ENCODE measurements at places on chromosomes 7 and 10.

- DNase-seq, result no peak
Observed at GRCh38 chr10:9301148-9301547, 1246.7 kb downstream of the GATA3 start.

DNA sequence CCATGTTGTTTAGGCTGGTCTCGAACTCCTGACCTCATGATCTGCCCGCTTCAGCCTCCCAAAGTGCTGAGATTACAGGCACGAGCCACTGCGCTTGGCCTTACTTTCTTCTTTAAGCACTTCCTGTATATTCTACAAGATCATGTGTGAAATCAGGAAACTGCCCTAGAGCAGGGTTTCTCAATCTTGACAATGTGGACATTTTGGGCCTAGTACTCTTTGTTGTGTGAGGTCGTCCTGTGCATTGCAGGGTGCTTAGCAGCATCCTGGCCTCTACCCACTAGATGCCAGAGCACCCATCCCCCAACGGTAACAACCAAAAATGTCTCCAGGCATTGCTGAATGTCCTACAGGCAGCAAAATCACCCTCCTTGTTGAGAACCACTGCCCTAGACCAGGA is 24.7 kb downstream of the RRP12 start:
- no peak for DNase-seq

DNA sequence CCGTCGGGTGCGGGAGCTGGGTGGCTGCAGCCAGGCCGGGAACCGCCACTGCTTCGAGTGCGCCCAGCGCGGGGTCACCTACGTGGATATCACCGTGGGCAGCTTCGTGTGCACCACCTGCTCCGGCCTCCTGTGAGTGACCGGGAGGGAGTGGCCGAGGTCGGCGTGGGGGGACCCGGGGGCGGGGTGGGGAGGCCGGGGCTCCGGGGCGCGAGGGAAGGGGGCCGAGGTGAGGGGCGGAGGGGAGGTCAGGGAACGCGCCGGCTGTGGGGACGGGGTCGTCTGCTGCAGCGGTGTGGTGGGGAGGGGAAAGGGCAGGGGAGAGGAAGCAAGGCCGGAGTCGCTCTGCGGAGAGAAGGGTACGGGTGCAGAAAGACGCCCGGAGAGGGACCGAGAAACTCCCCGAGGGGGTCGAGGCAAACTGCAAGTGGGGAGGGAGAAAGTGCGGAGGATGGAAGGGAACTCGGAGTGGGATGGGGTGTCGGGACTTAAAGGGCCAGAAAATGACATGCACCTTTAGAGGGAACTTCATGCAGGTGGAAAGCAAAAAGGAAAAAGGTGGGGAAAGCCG is 518 bp downstream of the AGFG2 start:
- DNase-seq, result no peak

GRCh38 chr10:85100495-85100894 is 772.1 kb downstream of the CCSER2 start:
- DNase-seq, result no peak

GRCh38 chr10:3873728-3874461 is 88.9 kb upstream of the KLF6 start:
- DNase-seq, result peak; percentile 18

- no peak for DNase-seq
Observed at GRCh38 chr7:11751315-11751714, 80.7 kb downstream of the THSD7A start.

DNA sequence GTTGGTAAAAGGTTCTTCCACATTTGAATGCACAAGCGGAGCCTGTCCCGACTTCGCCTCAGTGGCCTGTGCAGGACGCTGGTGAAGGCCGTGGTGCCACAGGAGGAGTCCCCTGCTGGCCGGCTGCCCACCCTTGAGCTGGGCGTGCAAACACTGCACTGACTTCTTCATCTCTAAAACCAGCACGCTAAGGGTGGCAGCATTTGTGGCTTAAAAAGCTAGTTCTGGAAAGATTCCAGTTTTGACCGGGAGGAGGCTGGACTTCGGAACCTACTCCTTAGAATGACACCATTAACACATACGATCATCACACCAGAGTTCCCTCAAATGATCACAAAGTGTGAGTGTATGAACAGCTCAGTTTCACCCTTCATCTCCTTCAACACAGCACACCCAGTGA is 102.4 kb downstream of the SMURF1 start:
- no peak for DNase-seq

GRCh38 chr7:128226132-128226980 is 14.7 kb upstream of the LEP start:
- no peak for DNase-seq

DNA sequence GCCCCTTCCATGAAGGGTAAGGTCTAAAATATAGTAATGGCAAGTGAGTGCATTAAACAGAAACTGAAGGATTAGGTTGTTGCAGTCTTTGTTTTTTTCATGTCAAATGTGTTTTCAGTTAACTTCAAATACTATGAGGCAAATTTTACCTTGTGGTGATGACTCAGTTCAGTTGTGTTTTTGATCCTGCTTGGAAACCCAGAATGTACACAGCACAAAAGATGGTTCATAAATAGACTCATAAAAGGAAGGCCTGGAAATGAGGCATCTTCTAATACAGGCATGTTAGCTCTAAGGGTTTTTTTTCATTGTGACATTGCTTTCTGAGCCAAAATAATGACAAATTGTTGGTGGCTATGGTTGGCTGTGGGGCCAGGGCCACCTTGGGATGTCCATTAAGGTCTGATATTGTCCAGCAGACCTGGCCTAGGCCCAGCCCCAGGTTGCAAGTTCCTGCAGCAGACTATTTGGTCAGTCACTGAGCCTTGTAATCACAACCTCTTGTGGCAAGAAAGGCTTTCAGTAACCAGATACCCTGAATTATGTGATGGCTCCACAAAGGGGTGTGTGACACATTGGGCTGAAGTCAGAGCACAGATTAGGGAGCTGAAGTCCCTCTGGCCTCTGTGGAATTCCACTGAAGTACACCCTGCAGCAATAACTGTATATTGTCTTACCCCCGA is 69.0 kb upstream of the SAMD8 start:
- no peak for DNase-seq

- no peak for DNase-seq
Observed at GRCh38 chr7:25831831-25832411, 320.1 kb upstream of the NFE2L3 start.

DNA sequence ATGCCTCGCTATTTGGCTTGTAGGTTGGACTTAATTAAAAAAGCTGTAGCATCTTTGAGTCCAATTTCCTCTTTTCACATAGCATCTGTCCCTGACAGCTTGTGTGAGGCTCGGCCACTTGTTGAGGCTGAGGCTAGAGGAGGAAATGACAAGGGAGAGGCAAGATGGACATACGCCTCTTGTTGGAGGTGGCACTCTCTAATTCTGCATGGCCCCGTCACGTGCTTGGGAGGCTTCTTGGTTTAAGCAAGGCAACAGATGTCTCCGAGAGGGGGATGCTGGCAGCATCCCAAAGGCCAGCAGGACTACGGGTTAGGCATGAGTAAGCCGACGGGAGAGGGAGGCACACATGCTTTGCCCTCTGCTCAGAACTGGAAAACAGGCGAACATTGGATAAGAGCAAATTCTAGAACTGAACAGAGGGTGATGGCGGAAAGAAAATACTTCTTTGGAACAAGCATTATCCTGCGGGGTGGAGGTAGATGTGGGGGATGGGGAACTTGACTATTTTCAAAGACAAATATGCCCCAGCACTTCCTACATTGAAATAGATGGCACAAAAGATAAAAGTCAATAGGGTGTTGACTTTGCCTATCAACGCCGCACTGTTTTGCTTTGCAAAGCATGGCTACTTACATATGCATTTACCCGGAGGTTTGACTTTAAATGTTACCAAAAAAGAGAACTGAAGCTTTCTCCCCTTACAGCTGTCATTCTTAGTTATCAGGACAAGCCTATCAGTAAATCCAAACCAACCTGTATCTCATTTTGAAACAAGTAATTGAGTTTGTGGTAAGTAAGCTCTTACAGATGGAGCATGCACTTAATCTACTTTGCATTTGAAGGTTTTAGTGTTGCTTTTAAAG is 94.8 kb downstream of the CHN2 start:
- peak; percentile 87 for DNase-seq

DNA sequence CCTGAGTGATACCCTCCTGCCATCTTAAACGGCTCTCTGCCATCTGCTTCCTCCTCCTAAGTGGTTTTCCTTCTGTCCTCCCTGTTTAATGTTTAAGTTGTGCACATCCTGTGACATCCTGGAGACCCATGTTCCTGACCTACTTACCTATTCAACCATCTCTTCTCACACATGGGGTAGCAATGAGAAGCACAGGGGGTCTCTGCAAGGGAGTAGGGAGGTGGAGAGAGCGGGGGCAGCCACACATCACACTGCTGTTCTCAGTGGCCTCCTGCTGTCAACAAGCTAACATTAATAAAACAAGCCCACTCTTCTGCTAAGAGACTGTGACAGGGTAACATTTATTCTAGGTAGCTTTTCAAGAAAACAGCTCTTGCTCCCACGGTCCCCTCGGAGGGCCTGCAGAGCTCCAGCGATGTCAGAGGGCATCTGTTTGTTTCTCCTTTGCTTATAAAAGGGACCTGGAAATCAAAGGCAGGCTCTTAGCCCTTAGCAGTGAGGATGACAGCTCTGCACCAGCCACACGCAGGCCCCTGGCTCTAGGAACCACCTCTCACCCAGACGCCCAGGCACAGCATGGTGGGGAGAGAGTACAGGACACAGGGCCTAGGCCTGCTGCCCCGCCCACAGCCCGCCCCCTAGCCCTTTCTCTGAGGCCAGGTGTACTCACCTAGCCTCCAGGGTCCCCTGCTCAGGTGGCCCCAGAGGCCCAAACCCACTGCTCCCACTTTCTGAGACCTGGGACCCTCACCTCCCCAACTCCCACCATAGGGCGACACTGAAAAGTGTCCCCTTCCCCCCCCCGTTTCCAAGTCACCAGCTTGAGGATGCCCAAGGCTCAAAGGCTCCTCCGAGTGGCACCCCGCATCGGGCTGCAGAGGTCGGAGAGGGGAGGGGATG is 943 bp upstream of the SLC18A2 start:
- peak; percentile 40 for DNase-seq

DNA sequence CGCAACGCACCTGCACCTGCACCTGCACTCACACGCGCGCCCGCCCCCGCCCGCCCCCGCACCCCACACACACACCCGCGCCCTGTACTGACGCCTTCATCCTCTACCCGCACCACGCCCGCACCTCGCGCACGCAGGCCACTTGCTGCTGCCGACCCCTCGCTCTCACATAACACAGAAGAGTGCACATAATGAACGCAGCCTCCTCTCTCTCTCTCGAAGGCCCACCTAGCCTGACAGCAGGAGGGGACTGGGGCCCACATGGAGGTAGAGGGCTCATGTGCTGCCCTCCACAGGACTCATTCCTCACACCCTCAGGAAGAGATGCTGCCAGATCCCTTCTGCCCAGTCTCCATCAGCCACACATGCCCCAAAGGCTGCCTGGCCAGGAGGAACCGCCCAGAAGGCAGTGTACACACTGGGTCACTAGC is 432 bp upstream of the CAMK2B start:
- peak; percentile 27 for DNase-seq

DNA sequence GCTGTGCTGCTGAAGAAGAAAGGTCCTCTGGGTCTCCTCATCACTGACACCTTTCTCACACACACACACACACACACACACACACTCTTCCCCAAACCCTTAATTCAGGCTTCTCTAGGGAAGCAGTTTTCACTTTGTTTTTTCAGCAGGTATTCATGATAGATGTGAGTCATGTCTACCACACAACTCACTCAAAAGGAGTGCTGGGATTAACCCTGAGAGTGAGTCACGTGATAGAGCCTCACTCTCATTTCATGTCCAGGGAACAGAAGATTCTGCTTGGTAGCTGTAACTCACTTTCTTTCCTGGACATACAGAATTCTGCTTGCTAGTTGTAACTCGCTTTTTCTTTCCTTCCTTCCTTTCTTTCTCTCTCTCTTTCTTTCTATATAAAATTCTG is 45.4 kb downstream of the VIM start:
- no peak for DNase-seq

- DNase-seq, result no peak
Observed at GRCh38 chr10:32650246-32650655, 204.3 kb downstream of the CCDC7 start.

DNA sequence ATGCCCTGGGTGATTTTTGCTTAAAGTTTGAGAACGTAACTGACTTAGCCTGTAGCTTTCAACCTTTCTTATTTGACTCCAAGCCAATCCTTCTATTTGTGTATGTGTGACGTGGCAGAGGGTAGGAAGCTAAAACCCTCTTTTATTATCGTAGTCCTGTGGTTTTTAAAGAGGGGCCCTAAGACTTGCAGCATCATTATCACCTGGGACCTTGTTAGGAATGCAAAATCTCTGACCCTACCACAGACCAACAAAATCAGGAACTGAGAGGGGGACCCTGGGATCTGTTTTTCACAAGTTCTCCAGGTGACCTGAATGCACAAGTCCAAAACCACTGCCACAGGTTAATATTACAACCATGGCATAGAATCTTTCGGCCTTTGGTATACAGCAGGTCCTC is 80.1 kb downstream of the OSBPL3 start:
- no peak for DNase-seq

- DNase-seq, result no peak
Observed at GRCh38 chr10:13390604-13391522, 42.8 kb upstream of the SEPHS1 start.

GRCh38 chr7:30087371-30087770 is 47.4 kb upstream of the MTURN start:
- no peak for DNase-seq

DNA sequence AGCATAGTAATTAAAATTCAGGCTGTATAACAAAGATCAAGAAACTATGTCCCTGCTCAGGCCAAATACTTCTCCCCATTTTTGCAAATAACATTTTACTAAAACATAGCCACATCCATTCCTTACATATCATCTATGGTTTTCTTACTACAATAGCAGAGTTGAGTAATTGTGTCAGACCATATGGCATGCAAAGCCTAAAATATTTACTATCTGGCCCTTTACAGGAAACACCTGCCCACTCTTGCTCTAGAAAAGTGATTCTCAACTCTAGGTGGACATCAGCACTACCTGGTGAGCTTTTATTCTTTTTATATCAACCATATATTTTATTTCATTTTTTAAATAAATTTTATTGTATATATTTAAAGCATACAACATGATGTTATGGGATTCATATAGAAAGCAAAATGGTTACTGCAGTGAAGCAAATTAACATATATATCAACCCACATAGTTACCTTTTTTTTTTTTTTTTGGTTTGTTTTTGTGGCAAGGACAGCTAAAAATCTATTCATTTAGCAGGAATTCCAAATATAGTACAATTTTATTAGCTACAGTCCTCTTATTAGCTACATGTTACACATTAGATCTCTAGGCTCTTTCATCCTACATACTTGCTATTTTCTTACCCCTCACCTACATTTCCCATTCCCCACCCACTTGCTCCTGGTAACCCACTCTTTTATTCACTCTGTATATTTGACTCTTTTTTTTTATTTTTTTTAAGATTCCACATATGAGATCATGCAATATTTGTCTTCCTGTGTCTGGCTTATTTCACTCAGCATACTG is 19.6 kb downstream of the ABI1 start:
- DNase-seq, result no peak

DNA sequence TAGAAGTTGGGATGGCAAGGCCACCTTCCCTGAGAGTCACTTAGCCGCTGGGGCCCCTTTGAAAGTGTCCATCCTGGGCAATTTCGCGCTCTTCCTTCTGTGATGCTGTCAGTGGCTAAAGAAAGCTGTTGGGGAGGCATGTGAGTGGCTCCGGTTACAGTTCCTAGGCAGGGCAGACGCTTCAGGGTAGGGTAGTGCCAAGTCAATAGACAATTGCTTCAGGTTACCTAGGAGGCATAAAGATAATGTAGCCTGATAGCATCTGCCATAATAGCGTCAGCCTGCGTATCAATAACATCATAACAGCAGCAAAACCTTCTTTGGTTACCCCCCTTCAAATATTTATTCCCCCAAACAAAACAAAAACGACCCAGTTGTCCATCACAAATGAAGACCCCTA is at the start of gene FAM107B:
TSS of gene FAM107B (minus strand) at position 101 of the 400 bp plus-strand sequence. CDS start 234 bp downstream, outside the sequence.
- DNase-seq, result no peak

Data from NCI-H345 (cell line).